ENCODE measurements at places on chromosomes 7 and 10. TPM values are rescaled to one million over a fixed set of nuclear protein-coding genes. Genes with fewer than 3 reads are reported as not detected.

TPK1 gene
- 1.9 TPM for total RNA-seq

BTBD16 gene
- total RNA-seq: 0.57 TPM

HBP1 gene
- total RNA-seq: 19.1 TPM

PTPRE gene
- 5.9 TPM for total RNA-seq

DMBT1 gene
- total RNA-seq: 0.19 TPM

OR2A42 gene
- not detected for total RNA-seq

VAX1 gene
- 0.97 TPM for total RNA-seq

AZGP1 gene
- total RNA-seq: 0.13 TPM

PDE6C gene
- not detected for total RNA-seq

SOSTDC1 gene
- total RNA-seq: not detected

TAS2R5 gene
- 0.41 TPM for total RNA-seq

PDE1C gene
- 3.4 TPM for total RNA-seq

VWA2 gene
- total RNA-seq: not detected

C10orf53 gene
- not detected for total RNA-seq

MAPK8 gene
- total RNA-seq: 36.4 TPM

GNGT1 gene
- not detected for total RNA-seq

UBTD1 gene
- 16.2 TPM for total RNA-seq

ASB10 gene
- not detected for total RNA-seq

ASAH2 gene
- 3.1 TPM for total RNA-seq

SEMA3D gene
- 0.10 TPM for total RNA-seq

BHLHA15 gene
- total RNA-seq: 0.71 TPM

KLHL7 gene
- total RNA-seq: 24.6 TPM

ADIRF gene
- not detected for total RNA-seq

IL6 gene
- 1.4 TPM for total RNA-seq

PFKFB3 gene
- 137 TPM for total RNA-seq

C10orf143 gene
- total RNA-seq: 0.66 TPM

SP4 gene
- 0.84 TPM for total RNA-seq

RHOBTB1 gene
- total RNA-seq: 12.6 TPM

SUFU gene
- total RNA-seq: 6.5 TPM

All from A549 treated with Mapracorat at 1 μM for 4 hours (cell line).